ENCODE measurements at places on chromosomes 7 and 10.

- DNase-seq, result no peak
Measured at GRCh38 chr7:55177068-55177530, 158.3 kb downstream of the EGFR start.

- DNase-seq, result no peak
Measured at GRCh38 chr10:91552274-91553095, 80.4 kb downstream of the PPP1R3C start.

- no peak for DNase-seq
Measured at GRCh38 chr10:70920519-70920918, 32.2 kb upstream of the PCBD1 start.

- DNase-seq, result no peak
Measured at GRCh38 chr10:121171825-121172787, 320.9 kb downstream of the WDR11 start.

- no peak for DNase-seq
Measured at GRCh38 chr7:33854178-33854577, 51.2 kb upstream of the BMPER start.

GRCh38 chr7:44884621-44885393, 523 bp downstream of the PURB start:
- DNase-seq, result no peak

DNA sequence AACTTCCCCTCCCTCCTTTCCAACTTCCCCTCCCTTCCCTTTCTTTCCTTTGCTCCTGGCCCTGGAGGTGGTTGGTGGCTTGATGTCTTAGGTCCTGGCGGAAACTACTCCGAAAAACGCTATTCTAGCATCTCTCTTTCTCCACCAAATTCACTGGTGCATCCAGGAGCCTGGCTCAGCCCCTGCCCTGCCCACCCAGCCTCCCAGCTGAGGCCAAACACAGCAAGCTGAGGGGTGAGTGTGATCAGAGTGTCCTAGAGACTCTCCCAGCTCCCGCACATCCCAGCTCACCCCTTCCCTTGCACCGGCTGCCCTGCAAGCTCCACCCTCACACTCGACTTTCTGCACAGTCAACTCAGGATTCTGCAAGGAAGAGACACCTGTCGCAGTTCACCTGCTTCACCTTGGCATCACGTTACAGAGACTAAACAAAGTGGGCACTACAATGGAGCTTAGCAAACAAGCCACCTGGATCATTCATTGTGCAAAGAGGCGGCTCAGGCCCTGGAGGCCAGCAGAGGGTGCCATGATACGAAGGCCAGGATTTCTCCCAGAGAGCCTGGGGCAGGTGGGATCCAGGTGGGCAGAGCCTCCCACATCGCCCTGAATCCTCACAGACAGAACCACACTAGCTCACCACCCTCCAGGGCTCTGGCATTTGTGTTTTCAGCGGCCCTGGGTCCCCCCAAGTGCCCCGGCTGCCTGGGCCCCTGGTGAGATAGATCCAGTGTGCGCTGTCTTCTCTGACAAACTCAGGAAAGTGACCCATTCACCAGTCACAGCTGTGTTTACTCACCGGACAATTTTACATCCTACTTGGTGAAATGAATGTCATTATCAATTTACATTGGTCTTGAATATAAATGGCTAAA, 169.6 kb downstream of the TCERG1L start:
- no peak for DNase-seq

GRCh38 chr7:20798694-20799121, 12.0 kb upstream of the SP8 start:
- DNase-seq, result no peak

GRCh38 chr7:48458701-48459524, 287.7 kb downstream of the ABCA13 start:
- no peak for DNase-seq

DNA sequence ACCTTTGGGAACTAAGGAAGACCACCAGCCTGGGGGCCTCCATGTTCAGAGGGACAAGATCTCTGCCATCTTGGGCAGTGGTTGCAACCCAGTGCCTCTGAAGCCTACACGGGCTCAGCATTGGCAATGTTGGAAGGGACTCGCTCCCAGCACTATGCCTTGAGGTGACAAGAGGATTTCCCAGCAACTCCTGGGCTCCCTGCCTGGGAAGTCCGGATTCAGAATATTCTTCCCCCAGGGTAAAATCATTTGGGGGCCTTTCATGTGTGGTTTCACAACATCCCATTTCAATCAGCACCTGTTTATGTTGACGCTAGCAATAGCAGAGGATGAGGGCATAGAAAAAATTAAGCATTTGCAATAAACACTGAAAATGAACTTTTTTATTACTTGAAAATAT, 509.8 kb upstream of the MGMT start:
- no peak for DNase-seq

GRCh38 chr10:106502641-106503040, 661.9 kb downstream of the SORCS1 start:
- DNase-seq, result no peak

- DNase-seq, result no peak
Measured at GRCh38 chr7:28328822-28329660, 83.3 kb upstream of the CREB5 start.

DNA sequence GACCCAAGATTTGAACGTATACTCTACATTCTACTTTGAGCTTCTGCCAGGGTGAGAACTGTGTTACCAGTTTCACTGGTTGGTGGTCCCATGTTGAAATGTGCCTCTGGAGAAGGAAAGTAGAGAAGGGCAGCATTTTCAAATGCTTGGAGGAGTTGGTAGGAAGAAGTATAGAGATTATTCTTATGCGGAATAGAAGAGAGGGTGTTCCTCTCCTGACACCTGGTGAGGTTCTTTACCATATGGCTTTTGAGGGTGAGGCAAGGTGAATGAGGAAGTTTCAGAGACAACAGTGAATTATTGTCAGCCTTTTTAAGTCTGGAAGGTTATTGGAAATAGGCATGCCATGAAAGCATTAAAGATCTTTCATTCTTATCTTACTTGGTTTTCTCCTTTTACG, 34.3 kb downstream of the R3HCC1L start:
- DNase-seq, result no peak

- no peak for DNase-seq
Measured at GRCh38 chr7:86968618-86969017, 90.8 kb downstream of the ELAPOR2 start.

- DNase-seq, result no peak
Measured at GRCh38 chr7:149723795-149724495, 49.4 kb downstream of the ZNF467 start.

DNA sequence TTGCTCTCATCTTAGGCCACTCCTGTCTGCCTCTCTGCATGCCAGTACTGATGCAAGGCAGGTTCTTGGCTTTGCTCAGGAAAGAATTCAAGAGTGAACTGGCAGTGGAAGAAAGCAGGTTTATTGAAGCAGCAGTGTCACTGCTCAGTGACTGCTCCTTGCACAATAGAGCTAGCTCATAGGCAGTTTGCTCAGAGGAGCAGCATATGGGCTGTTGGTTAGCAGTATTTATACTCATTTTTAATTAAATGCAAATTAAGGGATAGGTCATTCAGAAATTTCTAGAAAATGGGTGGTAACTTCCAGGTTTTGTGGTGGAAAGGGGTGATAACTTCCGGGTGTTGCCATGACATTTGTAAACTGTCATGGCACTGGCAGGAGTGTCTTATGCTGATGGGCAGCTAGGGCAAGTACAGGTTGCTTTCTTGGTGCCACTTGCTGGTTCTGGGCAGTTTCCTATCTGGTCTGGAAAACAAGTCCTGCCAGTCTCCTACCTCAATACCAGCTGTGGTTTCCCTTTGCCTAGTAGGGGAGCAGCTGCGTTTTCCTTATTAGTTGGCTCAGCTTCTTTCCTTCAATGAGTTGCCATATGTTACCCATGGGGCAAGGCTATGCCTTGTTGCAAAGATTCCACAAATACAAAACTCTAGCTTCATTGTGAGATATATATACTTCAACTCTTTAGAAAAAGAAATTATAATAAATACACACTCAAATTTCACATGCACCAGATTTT, 64.8 kb upstream of the CALD1 start:
- no peak for DNase-seq

GRCh38 chr7:70480927-70481569, 650.9 kb upstream of the GALNT17 start:
- no peak for DNase-seq

- no peak for DNase-seq
Measured at GRCh38 chr7:33190688-33191304, 61.4 kb downstream of the BBS9 start.

DNA sequence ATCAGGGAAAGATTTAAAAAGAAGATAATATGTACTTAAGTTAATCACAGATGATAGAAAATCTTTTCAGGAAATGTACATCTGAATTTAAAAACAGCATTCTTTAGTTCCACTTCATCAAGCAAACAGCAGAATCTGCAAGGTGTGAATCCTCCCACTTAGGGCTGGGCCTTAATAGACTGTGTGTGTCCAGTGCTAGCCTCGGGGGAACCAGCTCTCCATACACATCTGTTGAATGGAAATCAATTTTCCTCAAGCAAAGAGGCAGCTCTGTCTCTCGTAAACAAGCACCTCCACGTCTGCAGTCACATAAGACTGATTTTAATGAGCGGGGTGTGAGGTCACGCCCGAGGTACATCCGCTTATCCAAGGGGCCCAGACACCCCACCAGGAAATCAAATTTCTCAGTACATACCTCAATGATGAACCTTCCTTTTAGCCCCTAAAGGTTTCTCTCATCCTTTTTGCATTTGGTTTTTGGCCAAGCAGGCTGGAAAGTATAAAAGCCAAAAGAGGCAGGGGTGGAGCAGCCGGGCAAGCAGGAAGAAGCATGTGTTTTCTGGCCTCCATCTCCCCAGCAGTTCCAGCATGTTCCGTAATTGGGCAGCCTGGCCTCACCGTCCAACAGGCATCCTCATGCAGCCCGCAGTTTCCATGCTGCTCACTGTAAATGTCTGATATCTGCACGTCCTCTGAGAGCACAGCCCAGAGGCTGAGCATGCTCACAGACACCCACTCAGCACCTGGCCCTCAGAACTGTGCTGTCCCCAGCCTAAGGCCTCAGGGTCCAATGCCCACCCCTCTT, 131.3 kb downstream of the GLI3 start:
- no peak for DNase-seq

DNA sequence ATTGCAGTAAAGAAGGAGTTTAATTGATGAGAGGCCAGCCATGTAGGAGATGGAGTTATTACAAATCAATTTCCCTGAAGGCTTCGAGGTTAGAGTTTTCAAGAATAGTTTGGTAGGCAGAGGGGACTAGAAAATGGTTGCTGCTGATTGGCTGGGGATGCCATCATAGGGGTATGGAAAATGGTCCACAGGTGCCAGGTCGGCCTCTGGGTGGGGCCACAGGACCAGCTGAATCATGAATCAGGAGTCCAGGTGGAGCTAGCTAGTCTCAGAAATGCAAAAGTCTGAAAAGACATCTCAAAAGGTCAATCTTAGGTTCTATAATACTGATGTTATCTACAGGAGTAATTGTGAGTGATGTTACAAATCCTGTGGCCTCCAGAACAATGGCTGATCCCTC, 714.0 kb upstream of the GHITM start:
- DNase-seq, result no peak

DNA sequence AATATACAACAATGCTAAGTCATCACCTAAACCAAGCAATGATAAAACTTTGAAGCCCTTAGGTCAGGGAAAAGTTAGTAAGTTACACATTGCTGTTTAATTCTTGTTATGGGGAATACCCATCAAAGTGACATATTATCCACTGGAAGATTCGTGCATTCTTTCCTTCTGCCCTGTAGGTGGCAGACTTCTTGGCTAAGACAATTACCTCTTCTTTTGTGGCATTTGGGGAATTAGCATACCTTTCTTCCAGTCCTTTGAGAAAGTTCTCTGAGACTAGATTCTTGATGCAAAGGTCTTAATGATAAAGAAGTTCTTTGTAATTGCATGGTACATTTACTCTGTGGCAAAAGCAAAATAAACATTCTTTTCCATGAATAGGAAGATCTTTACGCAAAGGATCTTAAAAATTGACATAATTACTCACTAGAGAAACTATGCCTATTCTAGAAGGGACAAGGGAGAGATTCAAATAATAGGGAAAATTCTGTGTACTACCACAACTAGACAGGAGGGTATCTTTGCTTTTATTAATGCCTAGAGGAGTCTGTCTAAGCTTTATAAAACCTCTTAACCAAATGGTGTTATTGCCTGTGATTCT, 395.9 kb downstream of the GRM8 start:
- DNase-seq, result no peak

DNA sequence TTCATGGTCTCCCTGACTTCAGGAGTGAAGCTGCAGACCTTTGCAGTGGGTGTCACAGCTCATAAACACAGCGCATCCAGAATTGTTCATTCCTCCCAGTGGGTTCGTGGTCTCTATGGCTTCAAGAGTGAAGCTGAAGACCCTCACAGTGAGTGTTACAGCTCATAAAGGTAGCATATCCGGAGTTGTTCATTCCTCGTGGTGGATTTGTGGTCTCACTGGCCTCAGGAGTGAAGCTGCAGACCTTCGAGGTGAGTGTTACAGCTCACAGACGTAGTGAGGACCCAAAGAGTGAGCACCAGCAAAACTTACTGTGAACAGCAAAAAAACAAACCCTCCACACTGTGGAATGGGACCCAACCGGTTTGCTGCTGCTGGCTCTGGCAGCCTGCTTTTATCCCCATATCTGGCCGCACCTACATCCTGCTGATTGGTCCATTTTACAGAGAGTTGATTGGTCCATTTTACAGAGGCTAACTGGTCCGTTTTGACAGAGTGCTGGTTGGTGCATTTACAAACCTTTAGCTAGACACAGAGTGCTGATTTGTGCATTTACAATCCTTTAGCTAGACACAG, 308.8 kb downstream of the PTPRN2 start:
- DNase-seq, result no peak

DNA sequence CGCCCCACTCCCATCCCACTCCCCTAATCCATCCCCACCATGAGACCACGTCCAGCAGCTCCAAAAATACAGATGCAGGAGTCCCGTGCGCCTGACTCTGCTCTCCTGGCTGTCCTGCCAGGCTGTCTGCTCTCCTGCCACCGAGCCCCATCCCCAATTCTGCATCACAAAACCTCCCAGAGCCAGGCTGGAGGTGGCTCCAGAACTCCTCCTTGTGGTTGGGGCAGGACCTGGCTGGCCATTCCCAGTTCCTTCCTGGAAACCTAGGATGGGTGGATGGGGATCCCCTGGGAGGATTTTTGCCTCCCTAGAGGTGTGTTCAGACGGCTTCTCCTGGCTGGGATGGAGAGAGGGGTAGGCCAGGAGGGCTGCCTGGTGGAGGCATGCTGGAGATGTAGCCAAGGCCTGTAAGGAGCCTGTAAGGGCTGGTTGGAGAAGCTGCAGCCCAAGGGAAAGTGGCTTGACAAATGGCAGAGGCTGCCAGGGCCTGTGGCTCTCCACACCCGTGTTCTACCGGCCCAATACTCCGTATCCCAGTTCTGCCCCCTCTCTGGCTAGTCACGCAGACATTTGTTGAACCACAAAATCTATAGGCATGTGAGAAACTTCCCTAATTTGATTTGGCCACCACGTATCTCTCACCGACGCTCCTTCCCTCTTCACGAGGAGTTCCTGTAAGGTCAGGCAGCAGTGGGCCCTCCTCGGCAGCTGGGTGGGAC, 99.3 kb downstream of the ARHGAP22 start:
- DNase-seq, result no peak

GRCh38 chr7:159109653-159110035, 35.0 kb downstream of the VIPR2 start:
- no peak for DNase-seq

All from amygdala (tissue), 56 donors.